ENCODE measurements at places on chromosomes 16 and 17.

GRCh38 chr16:7534749-7535148, 202.1 kb downstream of the RBFOX1 start:
- no peak for DNase-seq

DNA sequence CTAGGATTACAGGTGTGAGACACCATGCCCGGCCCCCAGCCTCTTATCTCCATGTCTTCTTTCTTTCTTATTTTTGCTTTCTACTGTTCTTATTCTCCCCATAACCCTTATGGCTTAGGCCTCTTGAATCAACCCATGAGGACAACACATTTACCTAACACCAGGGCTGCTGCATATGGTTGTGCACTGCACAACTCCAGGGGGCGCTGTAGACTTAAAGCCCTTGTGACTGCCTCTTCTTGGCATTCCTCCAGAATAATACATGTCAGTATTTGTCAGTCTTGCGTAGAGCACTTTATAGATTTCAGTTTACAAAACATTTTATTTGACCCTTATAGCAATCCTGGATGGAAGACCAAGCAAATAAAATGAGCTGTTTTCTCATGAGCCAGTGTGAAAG, 225.0 kb upstream of the SALL1 start:
- DNase-seq, result no peak

DNA sequence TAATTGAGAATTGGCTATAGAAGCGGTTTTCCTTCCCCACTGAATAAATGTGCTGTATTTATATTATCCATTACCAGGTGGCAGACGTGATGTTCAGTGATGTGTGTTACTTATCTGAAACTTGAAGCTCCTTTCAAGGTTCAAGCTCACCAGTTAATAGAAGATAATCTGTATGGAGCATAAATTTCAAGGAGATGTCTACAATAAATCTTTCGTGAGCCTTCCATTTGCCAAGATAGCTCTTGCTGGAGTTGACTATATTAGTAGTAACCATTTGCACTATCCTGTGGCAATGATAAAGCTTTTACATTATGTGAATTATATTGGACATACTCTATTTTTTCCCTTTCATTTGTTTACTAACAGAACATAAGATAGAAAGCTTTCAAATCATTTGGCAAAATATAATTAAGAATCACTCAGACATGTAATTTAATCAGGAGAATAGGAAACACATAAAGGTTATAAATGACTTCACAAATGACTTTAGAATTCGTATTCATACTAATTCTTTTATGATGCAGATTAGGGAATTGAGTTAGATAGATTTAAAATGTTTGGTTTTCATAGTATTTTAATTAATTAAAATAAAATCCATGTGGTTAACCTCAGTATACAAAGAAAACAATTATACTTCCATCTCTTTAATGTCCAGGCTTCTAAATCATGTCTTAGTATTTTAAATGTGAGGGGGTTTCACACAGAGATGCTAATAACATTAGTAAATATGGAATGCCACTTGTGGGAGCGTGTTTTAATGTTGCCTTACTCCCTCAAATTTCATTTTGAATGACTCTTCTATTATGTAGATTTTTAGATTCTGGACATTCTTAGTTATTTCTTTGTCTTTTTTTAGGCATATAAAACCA, 664.4 kb upstream of the CDH8 start:
- DNase-seq, result no peak

DNA sequence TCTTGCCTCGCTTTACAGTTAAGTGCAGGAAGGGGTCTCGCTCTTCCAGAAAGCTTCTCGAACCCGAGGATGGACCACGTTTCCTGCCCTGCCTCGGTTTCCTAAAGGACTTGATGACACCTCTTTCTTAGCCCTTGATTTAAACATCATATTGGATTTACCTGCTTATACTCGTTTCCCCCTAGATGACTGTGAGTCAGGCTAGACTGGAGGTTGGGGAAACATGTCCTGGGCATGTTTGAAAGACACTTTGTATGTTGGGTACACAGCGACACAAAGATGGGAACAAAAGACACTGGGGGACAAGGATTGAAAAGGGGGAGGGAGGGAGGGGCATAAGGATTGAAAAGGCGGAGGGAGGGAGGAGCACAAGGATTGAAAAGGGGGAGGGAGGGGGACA, 30.0 kb downstream of the SDK2 start:
- no peak for DNase-seq

DNA sequence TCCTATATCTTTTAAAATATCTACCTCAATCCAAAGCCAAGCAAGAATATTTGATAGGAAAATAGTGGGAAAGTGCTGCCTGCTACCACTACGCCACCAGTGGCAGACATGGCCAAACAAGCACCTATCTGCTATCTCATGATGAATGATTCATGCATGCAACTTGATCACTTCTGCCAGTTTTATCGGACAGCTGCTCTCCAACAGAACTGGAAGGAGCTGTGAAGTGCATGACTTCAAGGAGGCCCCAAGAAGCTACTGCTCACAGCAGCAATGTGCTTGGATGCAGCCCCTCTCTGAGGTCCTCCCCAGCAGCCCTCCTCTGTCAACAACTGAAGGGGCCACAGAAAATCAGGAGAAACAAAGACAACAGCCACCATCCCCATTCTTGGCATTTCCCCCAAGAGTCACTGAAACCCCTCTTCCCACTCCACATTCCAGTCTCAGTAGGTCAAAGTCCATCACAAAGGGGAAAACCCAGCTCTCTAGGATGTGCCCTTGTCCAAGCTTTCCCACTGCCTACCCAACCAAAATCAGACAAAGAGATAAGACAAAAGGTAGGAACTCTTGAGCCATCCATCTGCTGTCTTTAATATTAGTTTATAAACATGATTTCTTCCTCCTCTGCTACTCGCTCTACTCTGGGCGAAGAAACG, 215.3 kb downstream of the C16orf78 start:
- no peak for DNase-seq

GRCh38 chr16:24007391-24007790, 171.6 kb downstream of the PRKCB start:
- DNase-seq, result no peak

GRCh38 chr16:31451681-31452351, 7.5 kb upstream of the ARMC5 start:
- DNase-seq, result no peak

DNA sequence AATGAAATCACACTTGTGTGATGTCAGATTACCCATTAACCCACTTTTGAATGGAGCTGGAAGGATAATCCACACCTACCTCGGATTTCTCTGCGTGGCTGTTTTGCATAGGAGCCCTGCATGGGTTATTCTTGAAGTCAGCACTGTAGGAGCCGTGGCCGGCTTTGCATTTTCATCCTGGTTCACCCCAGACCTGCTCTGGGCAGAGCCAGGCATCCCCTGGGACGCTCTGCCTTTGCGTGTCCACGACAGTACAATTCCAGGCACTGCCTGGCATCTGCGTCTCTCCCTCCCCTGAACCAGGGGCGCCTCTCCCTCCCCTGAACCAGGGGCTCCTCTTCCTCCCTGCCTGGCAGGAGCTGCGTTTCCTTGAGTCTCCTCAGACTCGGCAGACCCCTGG, 29.7 kb upstream of the ZNF750 start:
- no peak for DNase-seq

DNA sequence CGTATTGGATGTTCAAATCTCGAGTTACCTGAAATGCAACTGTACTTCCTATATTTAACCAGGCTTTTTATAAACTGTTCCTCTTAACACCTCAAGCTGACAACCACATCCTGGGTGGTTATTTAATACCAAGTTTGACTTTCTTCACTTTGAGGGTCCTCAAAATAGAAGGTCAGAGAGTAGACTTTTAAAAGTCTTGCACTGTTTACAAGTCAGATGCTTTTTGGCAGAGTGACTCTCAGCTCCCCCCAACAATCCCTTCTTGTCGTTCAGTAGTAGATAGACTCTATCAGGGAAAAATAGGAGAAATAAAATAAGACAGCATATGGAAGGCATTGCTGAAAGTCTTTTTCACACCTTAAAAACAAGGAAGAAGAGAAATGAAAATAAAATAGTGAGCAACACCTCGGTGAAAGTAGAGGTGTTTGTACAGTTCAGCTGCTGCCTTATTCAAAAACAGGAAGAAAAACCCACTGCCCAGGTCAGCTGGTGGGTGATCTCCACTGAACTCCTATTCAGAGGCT, 650.4 kb downstream of the WWOX start:
- DNase-seq, result peak; percentile 45

DNA sequence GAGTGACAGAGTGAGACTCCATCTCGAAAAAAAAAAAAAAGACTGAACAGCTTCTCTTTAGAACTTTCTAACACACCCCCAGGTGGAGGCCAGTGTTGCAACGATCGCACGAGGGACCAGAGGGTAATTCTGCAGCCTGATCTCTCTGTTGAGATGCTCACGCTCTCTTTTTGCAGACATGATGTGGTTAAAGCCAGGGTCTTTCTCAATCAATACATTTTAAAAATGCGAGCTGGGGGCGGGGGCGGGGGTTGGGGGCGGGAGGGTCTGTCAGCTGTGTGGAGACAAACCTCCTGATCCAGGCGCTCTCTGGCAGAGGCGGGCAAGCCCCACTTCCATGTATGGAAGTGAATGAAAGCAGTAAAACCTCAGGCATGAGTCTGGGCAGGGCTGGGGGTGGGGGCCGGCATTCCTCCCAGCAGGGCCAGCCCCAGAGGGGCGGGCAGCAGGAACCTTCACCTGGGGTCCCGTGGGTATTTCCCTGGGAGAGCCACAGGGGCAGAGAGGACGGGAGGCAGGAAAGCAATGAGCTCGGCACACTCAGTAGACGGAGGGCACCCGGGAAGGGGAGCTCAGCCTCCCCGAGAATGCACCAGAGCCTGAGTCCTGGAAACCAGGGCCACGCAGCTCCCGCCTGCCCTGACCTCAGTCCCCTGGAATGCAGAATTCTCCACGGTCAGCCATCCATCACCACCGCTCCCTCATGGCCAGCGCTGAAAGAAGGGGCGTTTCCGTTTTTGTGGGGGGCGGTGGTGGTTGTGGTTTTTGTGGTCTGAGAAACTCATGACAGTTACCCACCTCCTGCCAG, 28.0 kb downstream of the NXN start:
- no peak for DNase-seq

GRCh38 chr16:82945420-82946101, 318.8 kb downstream of the CDH13 start:
- DNase-seq, result peak; percentile 40

DNA sequence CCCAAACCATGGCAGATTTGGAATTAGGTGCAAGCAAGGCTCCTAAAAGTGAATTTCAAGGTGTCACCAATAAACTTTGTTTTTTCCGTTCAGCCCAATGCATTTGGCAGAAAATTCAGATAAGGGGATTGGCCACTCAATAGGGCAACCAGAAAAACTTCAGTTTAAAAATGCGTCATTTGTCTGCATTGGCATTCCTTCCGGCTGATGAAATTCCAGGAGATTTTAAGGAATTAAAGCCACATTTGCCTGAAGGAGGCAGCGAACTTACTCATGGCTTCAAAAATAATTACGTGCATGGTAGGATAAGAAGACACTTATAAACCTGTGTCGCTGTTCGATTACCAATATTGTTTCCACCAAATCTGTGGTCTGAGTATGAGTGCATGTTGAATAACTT, 151.9 kb downstream of the SALL1 start:
- DNase-seq, result no peak

DNA sequence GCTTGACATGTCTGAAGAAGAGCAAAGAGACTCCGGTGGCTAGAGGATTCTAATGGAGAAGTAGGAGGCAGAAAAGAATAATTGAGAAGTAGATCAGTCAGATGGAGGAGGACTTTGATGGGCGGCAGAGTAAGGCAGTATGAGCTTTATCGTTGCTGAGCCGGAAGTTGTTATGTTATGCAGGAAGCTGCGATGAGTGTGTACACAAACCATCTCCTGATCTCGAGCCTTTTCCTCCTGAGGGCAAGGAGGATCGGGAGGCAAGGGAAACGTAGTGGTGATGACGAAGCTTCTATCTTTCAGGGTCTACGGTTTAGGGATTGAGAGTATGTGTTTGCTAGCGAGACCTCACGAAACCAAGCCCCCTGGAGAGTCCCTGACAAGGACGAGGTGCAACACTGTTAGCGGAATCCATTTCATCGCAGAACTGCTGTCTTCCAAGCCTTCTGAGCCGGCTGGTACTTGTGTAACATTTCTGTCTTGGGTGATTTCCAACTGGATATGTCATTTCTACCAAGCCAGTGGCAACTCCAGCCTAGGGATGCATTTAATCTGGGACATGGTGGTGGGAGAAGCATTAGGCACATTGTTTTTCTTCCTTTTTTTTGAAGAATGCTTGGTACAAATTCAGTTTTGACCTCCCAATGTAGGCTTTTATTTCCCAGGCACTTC, 45.5 kb downstream of the RBFOX1 start:
- no peak for DNase-seq

DNA sequence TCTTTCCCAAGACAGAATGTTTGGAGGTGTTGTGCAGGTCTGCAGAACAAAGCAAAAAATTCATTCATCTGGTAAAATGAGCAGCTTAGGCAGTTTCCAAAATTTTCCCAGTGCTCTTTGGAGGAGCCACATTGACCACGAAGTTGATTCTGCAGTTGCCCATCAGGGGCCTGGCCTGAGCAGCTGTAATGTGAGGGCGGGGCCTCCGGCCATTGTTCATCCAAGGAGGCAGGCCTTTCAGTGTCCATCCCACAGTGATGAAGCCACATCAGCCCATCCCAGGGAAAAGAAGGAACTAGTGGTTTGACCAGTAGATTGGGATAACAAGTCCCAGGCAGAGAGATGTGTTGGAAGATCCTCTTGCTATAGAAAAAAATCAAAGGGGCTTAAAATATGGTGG, 10.1 kb downstream of the UBFD1 start:
- DNase-seq, result no peak

DNA sequence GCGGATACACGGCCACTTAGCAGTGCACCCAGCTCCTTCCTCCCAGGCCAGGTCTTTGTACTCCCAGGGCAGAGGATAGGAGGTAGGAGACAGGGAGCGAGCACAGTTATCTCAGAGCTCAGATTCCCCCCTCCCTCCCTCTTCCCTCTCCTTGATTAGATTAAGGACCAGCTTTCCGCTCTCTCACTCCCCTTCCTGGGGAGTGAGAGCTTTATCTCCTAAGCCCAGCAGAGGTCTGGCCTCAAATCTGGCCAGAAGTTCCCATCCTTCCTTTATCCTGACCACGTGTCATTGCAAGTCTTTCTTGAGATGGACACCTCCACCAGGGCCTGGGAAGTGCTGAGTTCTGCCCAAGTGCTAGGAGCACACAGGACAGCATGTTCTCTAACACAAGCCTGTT, 5.1 kb downstream of the ARL4D start:
- DNase-seq, result no peak

GRCh38 chr16:10078541-10078949, 103.7 kb downstream of the GRIN2A start:
- DNase-seq, result no peak

DNA sequence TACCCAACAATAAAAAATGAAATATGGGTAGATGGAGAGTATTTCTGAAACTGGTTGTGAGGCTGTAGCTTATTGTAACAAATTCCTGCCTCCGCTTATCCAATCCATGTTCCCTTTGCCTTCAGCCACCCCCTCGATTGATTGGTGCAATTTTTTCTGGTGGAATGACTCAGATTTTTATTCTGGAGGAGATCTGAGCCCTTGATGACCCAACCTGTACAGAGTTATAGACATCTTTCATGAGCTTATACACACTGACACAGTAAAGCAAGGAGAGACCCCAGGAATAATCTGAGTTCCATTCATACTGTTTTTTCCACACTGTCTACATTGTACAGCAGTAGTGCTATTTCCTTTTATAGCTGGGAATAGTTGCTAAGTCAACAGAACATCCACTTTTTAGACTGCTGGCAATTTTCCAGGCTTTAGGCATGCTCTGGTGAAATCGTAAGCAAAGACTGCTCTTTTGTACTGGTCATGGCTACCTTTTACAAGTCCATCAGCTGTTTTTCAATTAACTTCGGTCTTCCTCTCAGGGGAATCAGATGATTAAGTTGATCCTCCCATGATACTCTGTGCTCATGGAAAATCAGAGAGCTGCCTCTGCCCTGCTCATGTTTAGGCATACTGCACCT, 30.1 kb downstream of the CCL4 start:
- no peak for DNase-seq

- DNase-seq, result no peak
Measured at GRCh38 chr16:7333180-7333725, 608 bp downstream of the RBFOX1 start.
